ENCODE measurements at places on chromosomes 3 and 15.

DNA sequence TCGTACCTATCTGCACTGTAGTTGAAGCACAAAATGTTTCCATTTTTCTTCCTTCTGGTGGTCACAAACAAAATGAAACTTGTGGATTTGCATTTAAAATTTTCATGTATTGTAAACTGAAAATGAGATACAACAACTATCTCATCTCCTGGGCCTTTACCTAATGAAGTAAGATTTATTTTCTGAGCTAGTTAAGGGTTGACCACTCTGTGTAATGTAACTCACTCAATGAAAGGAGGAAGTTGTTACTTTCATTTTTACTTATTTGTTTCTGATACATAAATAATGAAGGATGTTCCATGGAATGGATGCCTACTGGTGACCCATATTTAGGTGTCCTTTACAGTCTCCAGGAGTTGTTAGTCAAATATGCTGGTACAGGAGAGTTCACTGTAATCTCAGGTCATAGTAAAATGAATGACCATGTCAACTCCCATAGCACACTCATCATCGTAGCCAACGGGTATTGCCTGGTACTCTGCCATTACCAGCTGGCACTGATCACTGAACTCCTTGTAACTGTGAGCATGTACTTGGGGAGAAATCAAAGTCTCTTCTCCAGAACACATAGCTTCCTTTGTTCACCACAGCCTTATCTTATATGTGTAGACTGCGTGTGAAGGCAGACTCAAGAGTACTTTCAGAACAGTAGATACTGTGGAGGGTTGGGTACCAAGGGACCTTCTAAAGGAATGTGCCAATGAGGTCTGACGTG is 474.2 kb upstream of the ROBO2 start:
- DNase-seq: no peak

DNA sequence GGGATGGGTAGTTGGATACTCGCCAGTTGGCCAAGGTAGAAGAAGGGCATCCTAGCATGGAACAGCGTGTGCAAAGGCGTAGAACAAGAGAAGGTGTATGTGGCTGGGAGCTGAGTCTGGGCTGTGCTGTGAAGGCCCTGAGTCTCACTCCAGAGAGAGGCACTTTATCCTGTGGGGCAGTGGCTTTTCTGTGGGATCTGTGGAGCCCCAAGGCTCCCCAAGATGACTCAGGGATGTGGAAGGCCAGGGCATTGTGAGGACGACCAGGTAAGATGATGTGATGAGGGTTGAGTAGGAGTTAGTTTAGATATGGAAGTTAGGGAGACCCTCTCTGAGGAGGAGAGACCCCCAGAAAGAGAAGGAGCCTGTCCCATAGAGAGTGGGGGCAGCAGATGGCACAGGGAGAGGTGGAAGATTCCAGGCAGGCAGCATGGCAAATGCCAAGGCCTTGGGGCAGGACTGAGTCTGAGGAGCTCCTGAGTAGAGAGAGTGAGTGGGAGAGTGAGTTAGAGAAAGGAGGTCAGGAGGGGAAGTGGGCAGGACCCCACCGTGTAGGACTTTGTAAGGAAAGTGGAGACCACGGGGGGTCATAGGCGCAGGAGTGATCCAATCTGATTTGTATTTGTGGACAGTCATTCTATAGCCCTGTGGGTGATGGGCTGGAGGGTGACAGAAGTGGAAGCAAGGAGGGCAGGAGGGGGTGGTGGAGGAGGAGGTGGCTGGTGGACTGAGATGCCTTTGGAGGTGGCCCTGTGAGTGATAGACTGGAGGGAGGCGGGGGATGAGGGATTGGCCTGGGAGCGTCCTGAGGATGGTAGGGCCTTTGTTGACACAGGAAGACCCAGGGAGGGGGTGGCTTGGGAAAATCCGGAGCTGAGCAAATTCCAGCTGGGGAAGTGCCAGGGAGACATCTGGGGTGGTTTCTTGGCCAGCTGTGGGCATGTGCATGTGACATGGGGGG is 50.3 kb downstream of the FBLN2 start:
- no peak for DNase-seq

DNA sequence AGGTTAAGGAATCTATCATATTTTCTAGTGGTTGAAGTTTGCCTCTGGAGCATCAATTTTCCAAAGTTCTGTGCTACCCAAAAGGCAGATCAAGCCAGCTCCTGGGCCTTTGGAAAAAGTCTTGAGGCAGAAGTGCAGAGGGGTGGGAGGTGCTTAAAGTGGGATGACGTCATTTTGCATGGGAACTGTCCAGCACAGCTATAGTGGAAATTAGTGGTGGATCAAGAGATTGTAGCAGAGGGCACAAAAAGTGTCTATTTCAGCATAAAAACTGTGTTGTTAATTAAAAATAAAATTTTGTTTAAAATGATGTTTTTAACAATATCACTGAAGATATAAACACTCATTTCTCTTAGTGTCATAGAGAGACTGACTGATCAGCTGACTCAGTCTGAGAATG is 221.9 kb downstream of the LRRN1 start:
- no peak for DNase-seq

DNA sequence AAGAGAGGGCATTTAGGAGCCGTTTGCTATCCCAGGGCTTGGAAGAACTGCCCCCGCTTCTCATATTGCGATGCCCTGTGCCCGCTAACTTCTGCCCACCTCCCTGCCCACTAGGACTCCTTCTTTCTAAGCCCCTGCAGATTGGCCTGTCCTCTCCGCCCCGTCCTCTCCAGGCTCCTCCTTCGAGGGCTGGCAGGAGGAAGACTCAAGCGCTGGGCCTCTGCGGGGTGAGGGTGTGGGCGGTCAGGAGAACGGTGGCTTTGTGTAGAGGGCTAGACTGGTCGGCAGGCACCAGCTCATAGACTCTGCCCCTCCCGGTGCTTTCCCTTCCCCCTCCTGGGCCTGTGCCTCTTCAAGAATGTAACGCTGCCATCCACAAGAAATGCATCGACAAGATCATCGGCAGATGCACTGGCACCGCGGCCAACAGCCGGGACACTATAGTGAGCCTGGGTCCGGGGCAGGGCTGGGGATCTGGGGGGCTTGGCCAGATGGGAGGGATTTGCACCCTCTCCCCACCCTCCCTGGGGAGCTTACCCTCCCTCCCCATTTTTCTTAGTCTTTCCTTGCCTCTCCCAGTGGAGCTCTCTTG is 21.9 kb downstream of the PRKCD start:
- DNase-seq: no peak

GRCh38 chr3:36792342-36792741 is 28.0 kb upstream of the DCLK3 start:
- DNase-seq: no peak

DNA sequence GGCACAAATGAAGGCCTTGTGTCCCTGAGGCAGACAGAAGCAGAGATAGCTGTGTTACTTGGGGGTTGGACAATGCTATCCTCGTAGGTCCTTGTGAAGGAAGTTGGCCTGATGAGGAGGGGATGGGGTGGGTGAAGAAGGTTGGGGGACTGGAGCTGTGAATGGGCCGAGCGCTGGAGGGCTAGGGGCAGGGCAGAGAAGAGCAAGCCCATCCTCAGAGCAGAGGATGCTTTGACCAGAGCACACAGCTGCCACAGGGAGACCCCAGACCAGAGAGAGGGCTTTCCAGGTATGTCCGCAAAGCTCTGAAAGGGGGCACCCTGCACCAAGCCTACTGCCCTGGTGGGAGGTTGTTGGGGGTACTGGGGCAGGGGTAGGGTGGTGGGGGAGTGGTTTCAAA is 5.7 kb upstream of the TBC1D2B start:
- DNase-seq: no peak

DNA sequence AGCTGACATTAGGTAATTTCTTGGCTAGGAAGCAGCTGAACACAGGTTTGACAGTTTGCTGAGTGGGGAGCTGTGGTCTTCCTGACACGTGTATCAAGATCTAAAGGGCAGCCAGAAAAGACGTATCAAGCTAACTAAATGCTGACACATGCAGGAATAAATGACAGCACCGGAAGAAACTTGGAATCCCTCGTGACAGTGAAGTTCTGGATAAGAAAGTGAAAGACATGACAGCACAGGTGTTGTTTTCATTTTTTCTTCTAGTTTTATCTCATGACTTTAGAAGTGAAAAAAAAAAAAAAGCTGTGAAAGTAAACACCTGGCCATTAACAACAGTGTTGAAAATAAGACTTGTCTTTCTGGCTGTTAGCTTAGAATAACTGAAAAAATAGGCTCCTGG is 48.7 kb downstream of the FGF7 start:
- DNase-seq: no peak

DNA sequence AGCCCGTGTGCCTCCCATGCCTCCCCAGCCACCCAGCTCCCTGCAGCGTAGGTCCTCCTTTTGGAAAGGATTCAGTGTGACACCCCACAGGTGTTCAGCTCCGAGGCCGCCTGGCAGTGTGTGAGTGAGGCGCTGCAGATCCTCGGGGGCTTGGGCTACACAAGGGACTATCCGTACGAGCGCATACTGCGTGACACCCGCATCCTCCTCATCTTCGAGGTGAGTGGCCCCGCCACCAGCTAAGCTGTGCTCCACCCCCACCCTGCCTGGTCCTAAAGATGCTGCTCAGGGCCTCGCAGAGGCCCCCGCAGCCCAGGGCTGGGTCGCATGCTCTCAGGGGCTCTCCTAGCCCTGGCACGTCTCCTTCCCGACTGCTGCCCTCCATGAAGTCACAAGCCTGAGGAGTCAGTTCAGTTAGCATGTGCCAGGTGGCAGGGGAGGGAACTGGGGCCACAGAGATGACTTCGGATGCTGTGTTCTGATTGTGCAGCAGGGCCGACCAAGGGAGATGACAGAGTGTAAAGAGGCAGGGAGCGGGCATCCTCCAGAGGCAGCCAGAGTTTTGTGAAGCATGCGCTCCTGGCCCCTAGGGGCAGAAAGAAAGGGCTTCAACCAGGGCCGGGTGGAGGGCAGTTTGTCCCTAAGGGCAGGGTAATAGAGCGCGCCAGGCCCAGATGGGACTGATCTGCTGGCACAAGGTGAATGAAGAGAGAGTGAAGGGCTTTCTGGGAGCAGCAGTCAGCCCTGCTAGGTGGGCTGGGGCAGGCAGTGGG is 26.8 kb downstream of the ACAD9 start:
- no peak for DNase-seq

DNA sequence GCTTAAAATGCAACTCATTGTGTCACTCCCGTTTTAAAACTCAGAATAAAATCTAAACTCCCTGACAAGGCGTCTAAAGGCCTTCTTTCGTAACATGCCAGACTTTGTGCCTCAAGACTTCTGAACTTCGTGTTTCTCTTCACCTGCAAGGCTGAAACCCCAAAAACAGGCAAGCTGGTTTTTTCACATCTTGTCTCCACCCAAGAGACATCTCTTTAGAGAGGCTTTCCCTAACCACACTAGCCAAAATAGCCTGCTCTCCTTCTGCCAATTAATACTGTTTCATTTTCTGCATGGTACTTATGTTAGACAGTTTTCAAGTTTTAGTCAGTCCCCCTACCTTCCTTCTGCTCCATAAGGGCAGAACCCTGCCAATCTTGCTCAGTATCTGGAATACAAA is 41.6 kb downstream of the RAF1 start:
- DNase-seq: no peak

DNA sequence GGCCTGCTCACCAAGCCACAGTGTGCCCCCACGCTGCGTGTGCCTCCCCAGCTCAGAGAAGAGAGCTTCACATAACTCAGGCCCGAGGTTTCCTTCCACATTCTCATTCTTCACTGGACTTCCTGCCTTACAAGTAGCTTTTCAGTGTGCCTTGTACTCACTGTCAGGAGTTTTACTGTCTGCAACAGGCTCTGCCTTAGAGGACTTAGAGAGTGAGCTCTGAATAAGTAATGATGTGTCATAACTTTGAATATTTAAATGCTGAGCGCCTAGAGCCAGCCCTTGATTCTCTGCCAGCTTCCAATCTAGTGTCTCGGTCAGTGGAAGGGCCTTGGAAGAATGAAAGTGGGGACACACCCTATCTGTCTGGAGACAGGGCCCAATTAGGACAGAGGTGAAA is 41.8 kb downstream of the ITGB5 start:
- DNase-seq: no peak

- no peak for DNase-seq
These were observed 28.0 kb upstream of the GABRA5 start for GRCh38 chr15:26838742-26839460.

GRCh38 chr3:9613056-9613748 is 36.1 kb upstream of the MTMR14 start:
- no peak for DNase-seq

DNA sequence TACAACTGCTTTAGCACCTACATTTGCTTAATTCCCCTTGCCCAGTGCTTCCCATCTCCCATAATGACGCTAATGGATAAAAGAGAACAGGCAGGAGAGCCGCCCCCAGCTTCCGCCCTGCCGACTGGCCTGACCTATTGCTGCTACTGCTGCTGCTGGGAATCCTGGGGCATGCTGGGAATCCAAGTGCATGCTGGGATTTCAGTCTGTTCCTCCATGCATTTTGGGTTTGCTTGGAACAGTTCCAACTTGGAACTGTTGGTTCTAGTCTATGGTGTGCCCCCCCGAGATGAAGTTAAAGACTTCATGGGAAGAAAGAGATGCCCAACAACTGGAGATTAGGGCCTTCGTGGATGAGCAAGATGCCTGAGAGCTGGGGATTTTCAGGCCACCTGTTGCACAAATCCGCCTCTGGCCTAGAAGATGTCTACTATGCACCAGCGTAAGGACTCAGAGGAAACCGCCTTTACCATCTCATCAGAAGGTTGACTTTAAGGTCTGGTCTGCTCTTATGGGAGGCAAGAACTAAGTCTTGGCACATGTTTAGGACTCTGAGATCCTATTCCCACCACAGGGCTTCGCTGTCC is 29.0 kb downstream of the HAPLN3 start:
- DNase-seq: no peak

GRCh38 chr3:30945291-30945690 is 50.8 kb upstream of the GADL1 start:
- no peak for DNase-seq

DNA sequence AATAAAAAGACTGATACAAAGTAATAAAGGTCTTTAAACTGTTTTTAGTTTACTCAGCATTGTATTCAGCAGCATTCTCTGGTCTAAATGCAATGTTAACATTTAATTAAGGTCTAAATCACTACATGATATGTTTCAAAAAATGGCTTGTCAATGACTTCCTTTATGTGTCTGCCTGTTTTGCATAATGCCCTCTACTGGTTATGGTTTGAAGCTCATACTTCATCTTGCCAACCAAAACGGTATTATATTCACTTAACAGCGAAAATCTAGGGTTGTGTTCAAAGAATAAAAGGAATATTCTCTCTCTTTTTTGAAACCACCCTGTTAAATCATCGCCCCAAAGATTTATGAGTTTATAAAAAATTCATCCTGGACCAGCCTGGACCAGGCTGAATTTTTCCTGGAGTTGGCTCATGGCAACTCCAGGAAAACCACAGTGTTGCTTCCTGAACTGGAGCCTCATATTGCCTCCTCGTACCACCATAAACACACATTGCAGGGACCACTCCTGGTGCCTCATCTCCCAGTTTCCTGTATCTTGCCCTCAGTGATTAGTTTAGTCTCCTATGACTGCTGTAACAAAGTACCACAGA is 6.7 kb upstream of the NCEH1 start:
- no peak for DNase-seq

GRCh38 chr3:38346587-38347410 is at the start of gene XYLB:
Gene XYLB (plus strand): TSS chr3:38346785. CDS start chr3:38346869, 84 bp downstream.
- peak; percentile 72 for DNase-seq

- no peak for DNase-seq
These were observed 9.2 kb downstream of the ILDR1 start for GRCh38 chr3:122012821-122013220.

Data from activated B cell treated with CpG ODN at 0.5 μM for 24 hours (primary cell).